ENCODE measurements at places on chromosomes 2 and 18.
A peak's percentile ranks its signal among the peaks of the same experiment; 100 is the strongest.

DNA sequence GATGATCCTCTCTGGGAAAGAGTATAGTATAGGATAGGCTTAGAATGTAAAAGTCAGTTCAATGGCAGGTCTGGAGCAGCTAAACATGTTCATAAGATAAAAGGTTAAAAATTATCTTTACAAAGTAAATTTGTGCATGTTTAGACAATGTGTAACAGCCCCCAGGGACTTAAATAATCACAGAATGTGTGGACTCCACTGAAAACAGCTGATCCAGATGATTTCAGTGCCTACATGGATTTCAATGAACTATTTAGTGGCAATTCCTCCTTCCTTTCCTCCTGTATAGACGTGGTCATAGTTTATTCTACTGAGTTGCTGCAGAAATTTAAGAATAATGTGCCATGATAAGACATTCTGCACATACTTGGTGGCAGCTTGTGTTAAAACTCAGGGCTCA is 42.9 kb downstream of the ARHGEF33 start:
- DNase-seq = no peak

- no peak for DNase-seq
These were observed 1.3 kb downstream of the GAL3ST2 start for GRCh38 chr2:241777686-241778627.

GRCh38 chr2:55001716-55002115 is 48.5 kb downstream of the RTN4 start:
- DNase-seq = no peak

DNA sequence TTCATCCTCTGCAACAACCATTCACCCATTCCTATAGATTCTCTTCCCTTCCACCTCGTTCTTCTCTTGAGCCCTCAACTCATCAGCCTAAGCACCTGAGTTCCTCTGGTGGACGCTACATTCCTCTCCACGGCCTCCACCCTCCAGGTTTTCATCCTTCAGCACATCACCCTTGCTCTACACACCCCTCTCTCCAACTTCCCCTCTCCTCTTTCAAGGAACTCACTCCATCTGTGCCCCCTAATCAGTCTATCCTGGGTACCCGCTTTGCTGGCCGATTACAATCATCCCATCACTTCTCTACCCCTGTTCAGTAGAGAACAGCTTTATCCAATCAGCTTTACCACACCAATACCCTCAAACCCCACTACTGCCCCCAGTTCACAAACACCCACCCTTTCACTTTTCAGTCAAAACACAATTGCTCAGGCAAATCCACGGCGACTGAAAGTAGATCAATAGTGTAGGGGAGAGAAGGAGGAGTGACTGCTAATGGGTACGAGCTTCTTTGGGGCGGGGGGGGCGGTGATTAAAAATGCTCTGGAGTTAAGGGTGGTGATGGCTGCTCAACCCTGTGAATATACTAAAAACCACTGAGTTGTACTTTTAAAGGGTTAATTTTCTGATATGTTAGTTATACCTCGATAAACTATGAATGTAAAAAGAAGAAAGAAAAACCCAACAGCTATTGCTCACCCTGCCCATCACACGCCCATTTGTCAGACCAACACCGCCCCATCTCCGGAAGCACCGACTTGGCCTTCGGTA is 857 bp downstream of the DYM start:
- no peak for DNase-seq

- DNase-seq = no peak
These were observed 135.9 kb upstream of the ARL4C start for GRCh38 chr2:234632527-234633391.

DNA sequence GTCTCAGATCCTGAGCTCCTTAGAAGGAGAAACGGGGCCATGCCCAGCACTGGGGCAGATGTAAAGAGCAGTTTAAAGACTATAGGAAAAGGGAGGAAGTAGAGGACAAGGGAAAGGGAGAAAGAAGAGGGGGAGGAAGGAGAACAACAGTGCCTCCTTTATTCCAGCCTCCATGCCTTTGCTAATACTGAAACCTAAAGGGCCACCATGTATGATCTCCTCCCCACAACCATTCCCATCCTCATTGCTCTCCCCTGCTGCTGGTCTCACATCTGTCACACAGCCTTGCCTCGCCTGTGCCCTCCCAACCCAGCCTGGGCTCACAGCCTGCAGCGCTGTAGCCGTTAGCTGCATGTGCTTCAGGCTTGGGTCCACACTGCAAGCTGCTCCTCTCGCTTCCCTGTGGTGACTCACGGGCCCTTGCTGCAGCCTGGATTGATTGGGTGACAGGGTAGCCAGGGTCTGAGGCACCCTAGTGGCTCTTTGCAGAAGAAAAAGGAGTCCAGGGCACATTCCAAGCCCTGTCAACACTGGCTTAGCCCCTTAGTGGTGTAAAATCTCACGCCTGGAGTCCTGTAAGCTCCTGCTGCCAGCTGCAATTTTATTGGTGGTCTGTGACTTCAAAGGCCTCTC is 281.9 kb downstream of the SRBD1 start:
- no peak for DNase-seq

- DNase-seq = peak; percentile 88
These were observed at the start of gene COMMD1 for GRCh38 chr2:61905372-61906185. Gene COMMD1 (plus strand): TSS chr2:61905674. CDS start chr2:61905679, 5 bp downstream.

- DNase-seq = no peak
These were observed 98.5 kb downstream of the THSD7B start for GRCh38 chr2:136863874-136864273.

GRCh38 chr18:11293794-11294193 is 144.4 kb upstream of the PIEZO2 start:
- no peak for DNase-seq

- no peak for DNase-seq
These were observed 14.7 kb downstream of the AGAP1 start for GRCh38 chr2:235508371-235509160.

DNA sequence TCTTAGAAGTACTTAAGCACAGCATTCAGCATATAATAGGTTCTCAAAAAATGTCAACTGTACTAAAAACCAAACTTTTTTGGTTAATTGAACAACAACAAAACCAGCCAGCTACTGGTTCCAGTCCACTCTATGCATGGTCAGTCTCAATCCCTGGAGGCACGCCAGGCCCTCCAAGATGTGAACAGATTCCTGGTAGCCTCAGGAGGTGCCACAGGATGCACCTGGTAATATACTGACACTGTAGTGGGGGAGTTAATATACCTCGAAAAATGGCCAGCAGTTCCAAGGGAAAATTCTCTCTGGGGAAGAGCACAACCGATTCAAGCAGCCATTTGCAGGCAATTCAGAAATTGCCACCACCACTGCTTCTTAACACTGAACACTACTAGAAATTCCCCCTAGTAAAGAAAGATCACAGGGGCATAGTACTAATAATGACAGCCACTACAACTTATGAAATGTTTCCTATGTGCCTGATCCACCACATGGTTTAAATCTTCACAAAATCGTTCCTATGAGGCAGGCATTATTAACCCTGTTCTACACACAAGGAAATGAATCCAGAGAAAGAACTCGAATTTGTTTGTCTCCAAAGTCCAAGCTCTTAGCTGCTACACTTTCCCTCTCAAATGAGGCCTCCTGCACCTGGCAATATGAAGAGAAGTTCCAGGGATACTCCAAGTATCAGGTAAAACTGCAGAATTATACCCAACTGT is 3.4 kb downstream of the MGAT4A start:
- no peak for DNase-seq

GRCh38 chr18:9708434-9709303 is 568 bp downstream of the RAB31 start:
- DNase-seq = peak; percentile 72

GRCh38 chr2:152462779-152463178 is 127.8 kb downstream of the FMNL2 start:
- DNase-seq = no peak

- no peak for DNase-seq
These were observed 22.2 kb downstream of the BIN1 start for GRCh38 chr2:127084611-127085316.

GRCh38 chr2:82968358-82968757 is 1490.7 kb downstream of the SUCLG1 start:
- DNase-seq = no peak

DNA sequence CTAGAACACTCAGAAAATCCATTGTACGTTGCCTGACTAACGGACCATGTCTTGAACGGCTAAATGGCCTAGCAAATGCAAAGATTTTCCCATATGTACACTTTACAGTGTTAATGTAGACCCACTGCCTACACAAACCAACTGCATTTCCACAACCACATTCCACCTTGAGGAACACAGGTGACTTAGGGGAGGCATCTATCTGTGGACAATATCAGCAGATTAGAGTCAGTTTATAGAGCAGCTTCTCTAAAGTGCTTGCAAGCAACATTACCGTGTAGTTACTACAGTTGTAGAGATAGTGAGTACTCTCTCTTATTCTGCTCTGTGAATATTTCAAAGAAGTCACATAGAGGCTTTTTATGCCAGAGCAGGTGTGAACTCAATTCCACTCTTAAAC is 139.6 kb downstream of the TCF4 start:
- DNase-seq = no peak

- no peak for DNase-seq
These were observed 18.0 kb downstream of the ITSN2 start for GRCh38 chr2:24342110-24342910.

- no peak for DNase-seq
These were observed 502.8 kb downstream of the CMPK2 start for GRCh38 chr2:6362671-6363450.

- no peak for DNase-seq
These were observed 87.6 kb downstream of the SLC8A1 start for GRCh38 chr2:40364151-40364874.

GRCh38 chr18:33231474-33232317 is 208.8 kb downstream of the CCDC178 start:
- peak; percentile 49 for DNase-seq

DNA sequence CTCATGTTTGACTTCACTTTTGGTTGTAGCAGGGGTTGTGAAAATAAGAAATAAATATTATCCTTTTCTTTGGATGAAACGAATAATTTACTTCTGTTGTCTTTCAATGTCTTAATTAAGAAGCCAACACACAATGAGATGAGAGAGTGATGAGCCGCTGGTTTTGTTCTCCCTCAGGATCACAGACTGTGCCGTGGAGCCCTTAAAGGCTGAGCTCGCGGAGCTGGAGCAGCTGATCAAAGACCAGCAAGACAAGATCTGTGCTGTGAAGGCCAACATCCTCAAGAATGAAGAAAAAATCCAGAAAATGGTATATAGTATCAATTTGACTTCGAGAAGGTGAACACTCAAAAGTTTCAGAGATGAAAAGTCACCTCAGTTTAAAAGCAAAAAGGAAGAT is 28.1 kb upstream of the ASB1 start:
- no peak for DNase-seq

DNA sequence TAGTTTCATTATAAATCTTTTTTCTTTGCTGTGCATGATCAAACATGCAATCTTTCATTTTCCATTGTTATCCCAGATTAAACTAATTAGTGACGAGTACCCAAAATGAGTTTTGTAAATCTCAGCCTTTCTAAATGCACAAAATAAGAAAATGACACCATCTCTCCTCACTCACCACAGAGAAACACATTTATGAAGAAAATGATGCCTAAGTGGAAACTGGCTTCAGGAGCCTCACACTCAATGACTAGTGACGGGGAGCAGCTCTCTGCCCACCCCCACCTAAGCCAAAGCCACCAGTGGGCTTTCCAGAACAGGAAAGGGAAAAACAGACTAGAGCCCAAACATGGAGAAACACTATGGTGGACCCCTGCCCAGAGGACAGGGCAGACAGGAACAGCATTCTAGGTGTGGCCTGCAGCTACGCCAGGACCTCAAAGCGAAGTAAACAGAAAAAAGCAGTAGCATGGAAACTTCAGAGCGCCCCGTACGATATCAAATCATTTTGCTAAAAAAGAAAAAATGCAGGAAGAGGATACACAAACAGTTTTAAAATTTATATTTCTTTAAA is 113.5 kb downstream of the RBMS1 start:
- no peak for DNase-seq

- DNase-seq = no peak
These were observed 76.2 kb upstream of the NPAS2 start for GRCh38 chr2:100743741-100744140.

GRCh38 chr2:176781570-176782217 is 430.9 kb upstream of the HNRNPA3 start:
- no peak for DNase-seq

DNA sequence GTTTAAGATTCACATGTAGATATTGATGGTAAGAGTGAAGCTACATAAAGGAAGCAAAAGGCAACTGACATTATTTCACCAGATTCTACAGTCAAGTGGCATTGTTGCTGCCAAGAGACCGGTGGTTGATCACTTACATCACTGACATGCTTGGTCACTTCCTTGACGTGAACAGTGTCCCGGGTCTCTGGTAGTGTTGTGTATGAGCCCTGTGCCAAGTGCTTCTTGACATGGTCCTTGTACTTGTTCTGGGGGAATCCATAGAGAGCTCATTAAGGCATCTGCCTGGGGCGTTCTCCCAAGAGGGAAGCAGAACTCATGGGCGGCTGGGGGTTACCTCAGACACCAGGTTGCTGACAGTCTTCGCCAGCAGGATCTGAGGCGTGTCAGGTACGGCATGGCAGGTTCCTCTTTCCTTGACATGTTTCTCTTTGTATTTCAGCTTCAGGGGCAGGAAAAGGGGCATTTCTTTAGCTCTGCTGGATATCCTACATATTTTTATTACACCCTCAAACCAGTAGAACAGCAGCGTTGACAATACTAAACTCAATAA is 116.2 kb downstream of the RIF1 start:
- no peak for DNase-seq

GRCh38 chr2:98959810-98960507 is 23.9 kb upstream of the CRACDL start:
- no peak for DNase-seq

- peak; percentile 75 for DNase-seq
These were observed 418.0 kb upstream of the TNP1 start for GRCh38 chr2:217277646-217278398.

DNA sequence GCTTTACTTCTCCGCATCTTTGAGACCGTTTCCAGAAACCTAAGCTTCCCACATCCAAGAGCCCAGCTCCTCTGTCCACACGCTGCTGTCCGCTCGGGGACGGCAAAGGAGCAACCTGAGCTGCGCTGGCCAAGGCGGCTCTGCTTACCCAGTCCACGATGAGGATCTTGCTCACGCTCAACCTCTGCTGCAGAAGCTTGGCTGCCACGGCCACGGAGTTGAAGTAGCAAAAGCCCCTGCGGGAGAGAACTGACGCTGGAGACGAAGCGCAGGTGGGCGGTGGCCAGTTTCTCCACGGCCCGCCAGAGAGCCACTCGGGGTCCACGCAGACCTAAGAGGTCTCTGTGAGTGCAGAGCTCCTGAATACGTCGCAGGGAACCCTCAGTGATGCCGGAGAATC is 236.1 kb downstream of the TWIST2 start:
- DNase-seq = no peak

DNA sequence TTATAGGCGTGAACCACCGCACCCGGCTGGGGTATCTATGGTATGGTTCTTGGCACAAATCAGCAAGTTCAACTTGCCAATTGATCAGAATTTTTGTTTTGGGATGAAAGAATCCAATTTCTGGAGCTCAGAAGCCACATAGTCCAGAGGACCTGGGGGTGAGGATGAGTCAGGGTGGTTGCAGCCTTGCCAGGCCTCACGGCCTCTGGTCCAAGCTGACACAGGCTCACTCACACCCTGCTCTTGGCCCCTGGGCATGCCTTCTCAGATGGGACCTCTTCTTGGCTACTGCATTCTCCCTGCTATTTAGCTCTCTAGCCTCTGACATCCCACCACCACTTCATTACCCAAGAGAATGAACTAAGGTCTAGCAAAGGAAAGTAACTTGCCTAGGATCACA is 16.3 kb downstream of the CAPG start:
- DNase-seq = no peak

- DNase-seq = no peak
These were observed 131.5 kb downstream of the MAIP1 start for GRCh38 chr2:200086911-200087310.
